Muscle of leg (tissue), 16 donors: ENCODE measurements at places on chromosomes 1 and 21. TPM values are rescaled to one million over a fixed set of nuclear protein-coding genes. Genes with fewer than 3 reads are reported as not detected.

Gene REN
- 0.31 TPM for polyA plus RNA-seq

Gene CFHR1
- polyA plus RNA-seq: 0.28 TPM

DNA sequence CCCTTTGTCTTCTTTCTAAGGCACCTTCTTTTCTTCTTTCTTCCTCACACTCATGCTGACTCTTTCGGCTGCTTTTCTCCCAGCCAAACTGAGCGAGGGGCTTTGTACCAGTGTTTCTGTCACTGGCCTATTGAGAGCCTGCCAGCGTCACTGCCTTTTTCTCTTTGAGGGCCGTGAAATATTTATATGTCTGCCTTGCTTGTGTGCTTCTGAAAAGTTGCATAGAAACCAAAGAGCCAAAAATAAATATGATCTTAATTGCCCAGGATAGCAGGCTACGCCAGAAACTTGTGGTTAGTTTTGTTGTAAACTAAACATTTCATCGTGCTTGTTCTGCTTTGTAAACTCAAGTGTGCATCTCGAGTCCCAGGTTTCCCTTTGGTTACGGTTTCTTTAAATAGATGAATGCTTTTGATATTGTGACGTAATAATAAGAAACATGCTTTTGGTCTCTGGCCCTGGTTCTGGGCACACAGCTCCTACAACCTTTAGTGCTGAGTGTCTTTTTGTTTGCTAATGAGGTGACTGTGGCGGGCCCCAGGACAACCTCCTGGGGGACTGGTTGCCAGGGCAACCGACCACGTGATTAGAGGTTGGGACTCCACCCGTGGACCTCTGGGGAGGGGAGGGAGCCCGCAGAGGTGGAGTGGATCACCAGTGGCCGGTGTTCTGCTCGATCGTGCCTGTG is 10.8 kb downstream of the SLC37A1 start:
- DNase-seq: peak; percentile 80
- H3K4me3 ChIP-seq: peak overlapping the region; percentile 15
- H3K36me3 ChIP-seq: peaks cover 9% of the 10 kb centered on the region

- peaks cover 9% of the 10 kb centered on the region for H3K36me3 ChIP-seq
- H3K4me3 ChIP-seq: peak overlapping the region; percentile 92
- H3K27ac ChIP-seq: peak overlapping the region; percentile 99
- no peaks in the 10 kb centered on the region for H3K27me3 ChIP-seq
- peak; percentile 91 for DNase-seq
Observed at GRCh38 chr1:26786437-26787380, 1.0 kb upstream of the PIGV start.
